Stimulated activated CD8-positive, alpha-beta memory T cell treated with anti-CD3 and anti-CD28 coated beads, Interleukin-7, amount 100 ng/mL, for 24 hours (primary cell): ENCODE measurements at places on chromosomes 6 and 20.

GRCh38 chr20:63934271-63935068, 21.7 kb downstream of the UCKL1 start:
- no peak for DNase-seq

DNA sequence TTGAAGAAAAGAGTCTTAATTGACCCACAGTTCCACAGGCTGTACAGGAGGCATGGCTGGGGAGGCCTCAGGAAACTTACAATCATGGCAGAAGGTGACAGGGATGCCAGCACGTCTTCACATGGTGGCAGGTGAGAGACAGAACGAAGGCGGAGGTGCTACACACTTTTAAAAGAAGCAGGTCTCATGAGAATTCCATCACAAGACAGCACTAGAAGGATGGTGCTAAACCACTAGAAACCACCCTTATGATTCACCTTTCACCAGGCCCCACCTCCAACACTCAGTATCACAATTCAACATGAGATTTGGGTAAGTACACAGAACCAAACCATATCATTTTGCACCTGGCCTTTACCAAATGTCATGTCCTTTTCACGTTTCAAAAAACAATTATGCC, 20.9 kb downstream of the TAGAP start:
- no peak for DNase-seq

- DNase-seq: no peak
Observed at GRCh38 chr6:56522495-56523270, 120.0 kb downstream of the DST start.

GRCh38 chr6:100457311-100457990, 7.3 kb downstream of the SIM1 start:
- no peak for DNase-seq

DNA sequence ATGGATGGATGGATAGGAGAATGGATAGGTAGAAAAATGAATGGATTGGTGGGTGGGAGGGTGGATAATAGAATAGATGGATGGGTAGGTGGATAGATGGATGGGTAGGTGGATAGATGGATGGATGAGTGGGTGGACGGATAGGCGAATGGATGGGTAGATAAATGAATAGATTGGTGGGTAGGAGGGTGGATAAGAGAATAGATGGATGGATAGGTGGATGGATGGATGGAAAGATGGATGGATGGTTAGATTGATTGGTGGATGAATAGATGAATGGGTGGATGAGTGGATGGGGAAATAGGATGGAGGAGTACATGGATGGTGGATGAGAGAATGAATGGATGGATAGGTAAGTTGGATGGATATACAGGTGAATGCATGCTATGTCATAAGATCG, 110.5 kb downstream of the CEBPB start:
- DNase-seq: no peak
